ENCODE measurements at places on chromosomes 11 and 22. TPM values are rescaled to one million over a fixed set of nuclear protein-coding genes. Genes with fewer than 3 reads are reported as not detected.
A peak's percentile ranks its signal among the peaks of the same experiment; 100 is the strongest.

- H3K27me3 ChIP-seq, result no peaks in the 10 kb centered on the region
- DNase-seq, result no peak
- no peaks in the 10 kb centered on the region for H3K36me3 ChIP-seq
Observed at GRCh38 chr22:37177221-37177620, 10.8 kb downstream of the C1QTNF6 start.

- H3K36me3 ChIP-seq, result no peaks in the 10 kb centered on the region
- no peaks in the 10 kb centered on the region for H3K27me3 ChIP-seq
- H3K4me3 ChIP-seq, result no peak overlapping the region
Observed at GRCh38 chr22:46693634-46694415, 44.2 kb downstream of the CERK start.

- H3K4me3 ChIP-seq, result no peak overlapping the region
- no peaks in the 10 kb centered on the region for H3K36me3 ChIP-seq
- no peak overlapping the region for H3K27ac ChIP-seq
- no peaks in the 10 kb centered on the region for H3K27me3 ChIP-seq
- DNase-seq, result no peak
- H3K4me1 ChIP-seq, result no peaks in the 10 kb centered on the region
Observed at GRCh38 chr11:44051171-44051570, 3.4 kb downstream of the ACCSL start.

- no peak overlapping the region for H3K27ac ChIP-seq
- no peaks in the 10 kb centered on the region for H3K4me1 ChIP-seq
- no peaks in the 10 kb centered on the region for H3K36me3 ChIP-seq
Observed at GRCh38 chr11:131052367-131052766, 136.1 kb upstream of the SNX19 start.

DNA sequence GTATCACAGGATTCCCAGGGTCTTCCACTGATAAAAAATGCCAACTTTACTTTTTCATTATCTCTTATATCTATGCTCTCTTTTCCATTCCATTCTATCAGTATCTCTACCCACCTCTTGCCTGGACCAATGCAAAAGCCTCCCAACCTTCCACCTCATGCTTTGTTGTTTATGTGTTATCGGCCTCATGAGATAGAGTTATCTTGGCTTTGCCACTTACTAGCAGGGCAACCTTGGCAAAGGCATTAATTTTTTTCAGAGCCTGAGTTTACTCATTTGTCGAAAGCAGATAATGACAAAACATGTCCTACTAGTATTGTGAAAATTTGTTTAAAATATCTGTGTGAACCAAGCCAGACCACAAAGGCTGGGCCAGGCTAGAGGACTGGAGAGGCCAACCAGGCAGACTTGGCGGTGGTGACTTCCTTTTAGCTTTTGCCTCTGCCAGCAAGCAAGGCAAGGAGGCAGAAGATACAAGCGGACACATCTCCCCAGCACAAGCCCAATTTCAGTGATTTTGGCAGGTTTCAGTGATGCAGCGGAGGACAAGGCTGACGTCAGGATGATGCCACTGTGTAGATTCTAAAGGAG lies 106.9 kb downstream of the ADAMTS15 start:
- H3K4me3 ChIP-seq, result no peak overlapping the region
- DNase-seq, result no peak
- H3K36me3 ChIP-seq, result no peaks in the 10 kb centered on the region
- H3K27me3 ChIP-seq, result no peaks in the 10 kb centered on the region

- no peaks in the 10 kb centered on the region for H3K4me1 ChIP-seq
- no peak overlapping the region for H3K27ac ChIP-seq
- DNase-seq, result no peak
- no peaks in the 10 kb centered on the region for H3K36me3 ChIP-seq
Observed at GRCh38 chr22:34036931-34037330, 116.7 kb upstream of the LARGE1 start.

DNA sequence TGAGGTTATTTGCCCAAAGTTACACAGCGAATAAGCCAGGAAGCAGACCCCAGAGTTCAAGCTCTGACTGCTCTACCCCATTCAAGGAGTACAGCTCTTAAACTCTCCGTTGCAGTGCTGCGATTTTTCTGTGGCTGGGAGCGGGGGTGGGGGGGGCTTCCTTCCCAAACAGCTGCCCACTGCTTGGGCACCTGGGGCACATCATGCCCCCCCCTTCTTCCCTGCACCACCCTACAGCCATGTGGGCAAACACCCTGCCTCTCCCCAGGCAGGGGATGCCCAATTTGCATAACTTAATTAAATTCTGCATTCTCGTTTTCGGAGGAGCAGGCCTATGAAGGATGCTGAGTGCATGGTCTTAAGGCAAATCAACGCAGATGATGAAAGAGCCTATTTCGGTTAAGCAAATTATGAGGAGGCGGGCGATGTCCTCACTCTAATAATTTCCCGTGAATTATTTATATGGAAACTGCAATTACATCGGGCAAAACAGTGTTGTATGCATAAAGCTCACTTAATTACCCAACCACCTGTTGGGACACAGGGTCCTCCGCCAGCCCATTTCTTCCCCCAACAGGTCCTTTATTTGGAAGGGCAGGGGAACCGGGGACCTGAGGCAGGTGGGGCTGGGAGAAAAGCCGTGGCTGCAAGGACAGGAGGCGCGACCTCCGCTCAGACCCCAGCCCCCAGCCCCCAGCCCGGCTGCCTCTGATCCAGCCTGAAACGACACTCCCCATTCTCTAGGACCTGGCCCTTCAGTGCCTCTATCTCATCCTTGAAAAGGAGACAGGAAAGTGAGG lies 610.5 kb downstream of the BUD13 start:
- H3K4me1 ChIP-seq, result no peaks in the 10 kb centered on the region
- peaks cover 6% of the 10 kb centered on the region for H3K27me3 ChIP-seq
- H3K4me3 ChIP-seq, result no peak overlapping the region
- H3K36me3 ChIP-seq, result no peaks in the 10 kb centered on the region
- H3K27ac ChIP-seq, result no peak overlapping the region

DNA sequence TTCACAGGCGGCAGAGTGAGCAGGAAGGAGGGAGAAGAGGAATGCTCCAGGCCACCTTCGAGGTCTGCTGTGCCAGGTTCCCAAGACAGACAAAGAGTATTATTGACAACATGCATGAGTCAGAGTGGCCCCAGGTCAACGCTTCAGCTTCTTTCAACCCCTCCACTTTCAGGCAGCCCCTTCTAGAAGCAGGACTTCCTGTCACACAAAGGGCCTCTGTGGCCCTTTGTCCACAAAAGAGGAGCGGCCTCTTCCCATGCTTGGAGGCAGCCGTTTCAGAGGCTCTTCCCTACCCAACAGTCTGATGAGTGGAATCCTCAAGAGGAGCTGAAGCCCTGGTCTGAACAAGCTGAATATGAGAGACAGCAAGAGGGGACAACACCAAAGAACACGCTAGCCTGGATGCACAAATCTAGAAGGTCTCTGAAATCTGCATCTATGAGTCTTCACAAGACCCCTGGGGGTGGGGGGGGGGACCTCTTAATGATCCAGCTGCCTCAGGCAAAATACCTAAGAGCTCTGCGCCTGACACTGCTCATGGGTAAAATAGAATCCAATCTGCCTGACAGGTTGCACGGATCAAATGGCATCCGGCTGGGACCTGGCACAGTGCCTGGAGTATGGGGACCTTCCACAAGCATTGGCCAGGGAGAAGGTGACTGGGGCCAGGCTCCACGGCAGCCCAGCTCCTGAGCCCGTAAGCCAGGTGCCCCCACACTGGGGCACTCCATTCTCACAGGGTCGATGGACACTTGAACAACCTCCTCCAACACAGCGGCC lies 67.5 kb downstream of the PACSIN2 start:
- H3K4me1 ChIP-seq, result peaks cover 57% of the 10 kb centered on the region
- peak overlapping the region; percentile 5 for H3K4me3 ChIP-seq
- no peaks in the 10 kb centered on the region for H3K36me3 ChIP-seq
- no peaks in the 10 kb centered on the region for H3K27me3 ChIP-seq
- peak overlapping the region; percentile 48 for H3K27ac ChIP-seq
- DNase-seq, result no peak

DNA sequence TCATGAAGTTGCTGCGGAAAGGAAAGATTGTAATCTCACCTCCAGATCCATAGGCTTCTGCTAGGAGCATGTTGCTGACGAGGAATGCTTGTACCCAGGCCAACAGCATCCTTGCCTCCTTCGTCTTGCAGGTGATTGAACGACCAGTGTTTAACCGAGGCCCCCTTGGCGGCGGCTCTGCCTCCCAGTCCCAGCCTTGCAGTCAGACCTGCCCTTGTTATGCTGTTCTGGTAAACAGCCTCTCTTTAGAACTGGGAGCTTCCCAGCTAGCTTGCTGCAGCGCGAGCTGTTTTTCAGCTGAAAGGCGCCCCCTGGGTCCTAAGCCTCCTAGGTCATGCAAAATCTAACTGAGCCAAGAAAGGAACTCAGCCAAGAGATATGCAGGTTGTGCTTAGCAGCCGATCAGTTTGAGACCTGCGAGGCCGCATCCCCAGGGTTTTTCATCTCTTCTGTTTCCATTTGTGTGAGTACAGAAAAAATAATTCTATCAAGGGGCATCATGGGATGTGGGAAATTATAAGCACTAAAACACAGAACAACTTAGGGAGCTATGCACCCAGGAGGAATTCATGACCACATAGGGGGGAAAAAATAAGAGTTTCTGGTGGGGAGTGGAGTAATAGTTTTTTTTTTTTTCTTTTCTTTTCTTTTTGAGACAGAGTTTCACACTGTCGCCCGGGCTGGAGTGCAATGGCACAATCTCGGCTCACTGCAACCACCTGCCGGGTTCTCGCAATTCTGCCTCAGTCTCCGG lies at the start of gene PIK3IP1:
Gene PIK3IP1, minus strand, starts transcription at position 253 of the 754 bp plus-strand sequence. Its CDS starts 144 bp downstream, at position 109.
- DNase-seq, result no peak
- H3K27me3 ChIP-seq, result no peaks in the 10 kb centered on the region
- no peaks in the 10 kb centered on the region for H3K4me1 ChIP-seq

DNA sequence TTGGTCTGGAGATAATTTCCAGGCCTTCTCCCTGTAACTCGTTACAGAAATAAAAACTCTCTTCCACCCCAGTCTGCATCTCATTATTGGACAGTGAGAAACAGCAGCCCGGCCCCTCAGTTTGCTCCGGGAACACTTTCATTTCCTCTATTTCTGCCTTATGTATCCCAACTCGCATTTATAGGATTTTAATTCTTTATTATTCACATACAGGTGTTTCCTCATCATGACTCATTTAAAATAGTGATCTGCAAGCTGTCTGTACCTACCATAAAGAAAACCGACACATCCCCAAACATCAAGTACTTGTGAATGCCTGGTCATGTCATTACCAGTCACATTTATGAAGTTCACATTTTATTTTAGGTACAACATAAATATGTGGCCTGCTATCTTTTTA lies 42.8 kb downstream of the PIWIL3 start:
- H3K27me3 ChIP-seq, result 0 out of 2 replicates have a peak, but pooled peaks cover 2% of the 10 kb centered on the region
- no peak overlapping the region for H3K27ac ChIP-seq
- no peak overlapping the region for H3K4me3 ChIP-seq
- no peak for DNase-seq
- H3K36me3 ChIP-seq, result no peaks in the 10 kb centered on the region

DNA sequence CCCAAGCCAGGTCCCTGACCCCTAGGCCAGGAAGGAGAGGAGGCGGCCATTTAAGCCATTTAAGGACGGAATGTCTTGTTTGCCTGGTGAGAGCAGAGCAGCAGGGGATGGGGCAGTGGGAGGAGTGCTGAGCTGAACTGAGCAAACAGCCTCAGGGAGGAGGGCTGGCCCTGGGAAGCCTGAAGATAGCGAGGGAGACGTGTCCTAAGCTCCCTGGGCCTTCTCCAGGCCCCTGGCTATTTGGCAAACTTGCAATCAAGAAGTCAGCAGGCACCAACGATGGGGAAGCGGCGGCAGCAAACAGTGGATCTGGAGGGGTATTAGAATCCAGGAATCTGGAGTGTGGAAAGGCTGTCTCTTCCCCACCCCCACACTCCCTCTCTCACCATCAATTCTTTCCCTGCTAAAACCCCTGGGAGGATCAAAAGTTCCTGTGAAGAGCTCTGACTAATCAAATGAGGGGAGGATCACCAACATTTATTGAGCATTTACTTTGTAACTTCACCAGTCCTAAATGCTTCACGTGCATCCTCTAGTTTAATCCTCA lies 8.8 kb downstream of the BCL9L start:
- peak overlapping the region; percentile 99 for H3K27ac ChIP-seq
- peak overlapping the region; percentile 47 for H3K4me3 ChIP-seq
- peaks cover 97% of the 10 kb centered on the region for H3K4me1 ChIP-seq

- H3K4me3 ChIP-seq, result no peak overlapping the region
- no peaks in the 10 kb centered on the region for H3K27me3 ChIP-seq
- no peak overlapping the region for H3K27ac ChIP-seq
Observed at GRCh38 chr11:44775366-44775984, 48.7 kb downstream of the TSPAN18 start.

Gene EXPH5
- total RNA-seq, result 0.85 TPM

Gene RBMXL2
- total RNA-seq, result 0.10 TPM

Gene P2RY6
- 0.59 TPM for total RNA-seq

Data from Panc1 (cell line).